ENCODE measurements at places on chromosomes 1 and 21.

- DNase-seq: no peak
Observed at GRCh38 chr1:33965086-33965485, 101.2 kb downstream of the HMGB4 start.

DNA sequence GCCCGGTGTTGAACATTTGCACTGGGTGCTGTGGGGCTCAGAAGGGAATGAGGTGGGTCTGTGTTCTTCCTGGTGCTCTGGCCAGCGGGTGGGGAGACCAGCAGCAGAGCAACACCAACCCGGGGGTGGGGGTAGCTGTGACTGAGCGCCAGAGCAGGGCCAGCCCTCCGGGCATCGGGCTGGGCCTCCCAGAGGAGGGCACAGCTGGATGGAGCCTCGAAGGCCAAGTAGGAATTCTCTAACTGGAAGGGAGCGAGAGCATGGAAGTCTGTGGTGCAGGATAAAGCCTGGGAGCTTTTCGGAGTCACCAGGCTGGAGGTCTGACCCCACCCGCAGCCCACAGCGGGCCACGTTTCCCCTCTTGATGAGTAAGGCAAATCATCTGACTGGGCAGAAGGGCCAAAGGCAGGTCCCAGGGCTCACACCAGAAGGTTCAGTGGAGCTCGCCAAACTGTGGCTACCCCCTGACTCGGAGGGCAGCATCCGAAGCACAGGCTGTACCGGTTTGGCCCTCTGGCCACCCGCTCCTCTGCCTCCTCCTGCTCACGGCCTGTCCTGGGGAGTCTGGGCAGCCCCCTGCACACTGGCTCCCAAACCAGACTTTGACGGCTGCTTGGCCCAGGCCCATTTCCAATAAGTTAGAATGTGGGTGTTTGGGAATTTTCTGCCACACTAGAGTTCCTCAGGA lies 18.8 kb downstream of the SLC1A7 start:
- no peak for DNase-seq

GRCh38 chr21:16978309-16978895 lies 534.4 kb upstream of the CXADR start:
- DNase-seq: no peak

DNA sequence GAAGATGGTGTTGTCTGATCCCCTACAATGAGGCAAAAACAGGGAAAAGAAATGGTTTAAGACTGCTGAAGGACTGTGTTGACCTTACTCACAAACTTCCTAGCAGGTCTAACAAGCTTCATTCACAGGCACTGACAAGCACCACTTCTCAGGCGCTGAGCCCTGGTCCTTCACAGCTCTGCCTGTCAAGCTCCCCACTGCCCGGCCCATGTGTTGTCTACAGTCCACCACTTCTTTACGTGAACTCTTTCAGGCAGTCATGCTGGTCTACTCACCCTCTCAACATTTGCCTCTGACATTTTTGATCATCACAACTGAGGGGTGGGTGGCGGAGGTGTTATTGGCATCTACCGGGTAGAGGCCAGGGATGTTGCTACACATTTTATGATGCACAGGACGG lies 40.7 kb upstream of the MYBPHL start:
- DNase-seq: no peak

DNA sequence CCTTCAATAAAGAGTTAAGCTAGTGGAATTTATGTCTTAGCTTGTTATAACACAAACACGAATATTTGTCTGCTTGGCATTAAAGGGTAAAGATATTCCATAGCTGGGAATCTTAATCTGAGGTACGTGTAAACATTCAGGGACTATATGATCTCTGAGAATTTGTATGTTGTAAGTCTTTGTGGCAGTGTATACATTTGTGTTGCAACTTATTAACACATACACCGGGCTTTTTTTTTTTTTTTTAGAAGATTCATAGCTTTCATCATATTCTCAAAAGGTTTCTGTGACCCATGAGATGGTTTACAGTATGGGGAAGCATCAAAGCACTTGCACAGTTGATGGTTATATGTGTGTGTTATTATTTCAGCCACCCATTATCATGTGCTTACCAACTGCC lies 3.0 kb downstream of the GGPS1 start:
- DNase-seq: no peak

DNA sequence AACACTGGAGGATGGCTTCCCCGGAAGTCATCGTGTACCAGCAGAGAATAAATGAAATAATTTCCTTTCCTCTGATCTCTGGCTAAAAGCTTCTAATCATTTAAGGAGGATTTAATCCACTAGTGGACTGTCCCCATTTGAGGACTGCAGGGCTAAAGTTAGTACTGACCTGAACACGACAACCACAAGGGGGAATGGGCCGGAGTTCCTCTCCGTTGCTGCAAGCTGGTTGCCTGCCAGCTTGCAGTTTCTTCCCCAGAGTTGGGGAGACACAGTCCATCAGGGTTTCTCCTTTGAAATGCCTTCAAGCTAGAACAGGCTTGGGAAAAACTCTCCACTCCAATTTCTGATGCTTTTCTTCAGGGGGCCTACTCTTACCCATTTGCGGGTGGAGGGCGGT lies 35.5 kb upstream of the NPL start:
- DNase-seq: no peak

DNA sequence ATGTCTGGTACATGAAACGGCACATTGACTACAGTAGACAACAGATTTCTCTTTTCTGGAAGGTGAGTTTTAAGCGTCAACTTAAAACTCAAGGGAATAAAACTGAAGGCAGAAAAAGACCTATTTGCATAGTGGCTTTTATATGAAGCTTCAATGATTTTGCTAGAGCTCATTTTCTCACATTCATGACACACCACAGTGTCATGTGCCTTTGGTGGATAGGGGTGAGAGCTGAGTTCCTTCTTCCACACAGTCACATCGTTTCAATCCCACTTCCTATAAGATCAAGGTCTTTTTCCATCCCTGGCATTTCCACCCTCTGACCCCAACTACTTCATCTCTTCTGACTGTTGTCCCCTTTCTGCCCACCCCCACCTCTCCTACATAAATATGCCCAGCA lies 31.0 kb downstream of the IL12RB2 start:
- DNase-seq: no peak
